NCI-H1694 (cell line): ENCODE measurements at places on chromosomes 2 and 18.

GRCh38 chr2:1965726-1966125 lies 221.4 kb upstream of the PXDN start:
- no peak for DNase-seq

- no peak for DNase-seq
These were observed 19.1 kb downstream of the LIMS1 start for GRCh38 chr2:108553209-108553919.

GRCh38 chr18:39647627-39648534 lies 2082.3 kb upstream of the CELF4 start:
- no peak for DNase-seq

- no peak for DNase-seq
These were observed 51.4 kb downstream of the OSBPL1A start for GRCh38 chr18:24346254-24346653.

DNA sequence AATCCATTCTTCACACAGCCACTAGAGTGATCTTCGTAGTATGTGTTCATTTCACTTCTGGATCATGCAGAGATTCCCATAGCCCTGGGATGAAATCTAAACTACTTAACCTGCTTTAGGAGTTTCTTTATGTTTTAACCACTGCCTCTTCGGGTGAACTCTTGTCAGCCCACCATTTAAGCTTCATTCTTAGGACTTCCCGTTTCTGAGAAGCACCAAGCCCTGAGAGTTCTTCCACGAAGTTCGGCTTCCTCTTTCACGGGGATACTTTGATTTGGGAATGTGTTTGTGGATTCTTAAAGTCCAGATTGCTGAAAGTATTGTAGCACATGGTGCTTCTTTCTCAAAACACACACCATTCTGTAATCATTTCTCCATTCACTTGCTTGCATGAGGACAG lies 205.0 kb downstream of the UBE2E3 start:
- DNase-seq, result no peak

GRCh38 chr18:42459873-42460272 lies 504.8 kb downstream of the PIK3C3 start:
- DNase-seq, result no peak

DNA sequence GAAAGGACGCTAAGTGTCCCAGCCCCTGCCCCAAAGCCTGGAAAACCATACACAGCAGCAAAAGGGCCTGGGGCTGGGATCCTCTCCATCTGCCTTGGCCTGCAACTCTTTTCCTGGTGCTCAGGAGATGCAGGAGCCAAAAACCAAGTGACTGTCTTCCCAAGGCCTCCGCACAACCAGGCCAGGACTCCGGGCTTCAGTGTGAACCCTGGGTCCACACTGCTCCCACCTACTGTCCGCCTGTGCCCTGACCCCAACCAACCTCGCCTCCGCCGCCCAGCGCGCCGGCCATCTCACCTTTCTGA lies 1.1 kb downstream of the FEV start:
- DNase-seq, result no peak

- no peak for DNase-seq
These were observed 172.3 kb downstream of the PID1 start for GRCh38 chr2:229098801-229099200.

GRCh38 chr2:157376041-157376440 lies 50.4 kb upstream of the ERMN start:
- DNase-seq, result no peak

- no peak for DNase-seq
These were observed 12.9 kb downstream of the FZD7 start for GRCh38 chr2:202046572-202046971.

DNA sequence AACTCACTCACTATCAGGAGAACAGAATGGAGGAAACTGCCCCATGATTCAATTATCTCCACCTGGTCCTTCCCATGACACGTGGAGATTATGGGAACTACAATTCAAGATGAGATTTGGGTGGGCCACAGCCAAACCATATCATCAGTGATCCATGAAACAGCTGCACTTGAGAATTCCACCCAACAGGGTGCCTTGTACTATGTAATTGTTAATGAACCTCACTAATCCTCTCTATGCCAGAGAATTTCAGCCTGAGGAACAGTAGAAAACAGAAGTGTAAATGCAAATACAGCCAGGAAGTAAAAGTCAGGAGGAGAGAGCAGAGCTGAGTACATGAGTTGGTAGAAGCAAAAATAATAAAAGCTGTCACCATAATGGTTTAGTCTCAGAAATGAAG lies 261.4 kb downstream of the EPHA4 start:
- no peak for DNase-seq

DNA sequence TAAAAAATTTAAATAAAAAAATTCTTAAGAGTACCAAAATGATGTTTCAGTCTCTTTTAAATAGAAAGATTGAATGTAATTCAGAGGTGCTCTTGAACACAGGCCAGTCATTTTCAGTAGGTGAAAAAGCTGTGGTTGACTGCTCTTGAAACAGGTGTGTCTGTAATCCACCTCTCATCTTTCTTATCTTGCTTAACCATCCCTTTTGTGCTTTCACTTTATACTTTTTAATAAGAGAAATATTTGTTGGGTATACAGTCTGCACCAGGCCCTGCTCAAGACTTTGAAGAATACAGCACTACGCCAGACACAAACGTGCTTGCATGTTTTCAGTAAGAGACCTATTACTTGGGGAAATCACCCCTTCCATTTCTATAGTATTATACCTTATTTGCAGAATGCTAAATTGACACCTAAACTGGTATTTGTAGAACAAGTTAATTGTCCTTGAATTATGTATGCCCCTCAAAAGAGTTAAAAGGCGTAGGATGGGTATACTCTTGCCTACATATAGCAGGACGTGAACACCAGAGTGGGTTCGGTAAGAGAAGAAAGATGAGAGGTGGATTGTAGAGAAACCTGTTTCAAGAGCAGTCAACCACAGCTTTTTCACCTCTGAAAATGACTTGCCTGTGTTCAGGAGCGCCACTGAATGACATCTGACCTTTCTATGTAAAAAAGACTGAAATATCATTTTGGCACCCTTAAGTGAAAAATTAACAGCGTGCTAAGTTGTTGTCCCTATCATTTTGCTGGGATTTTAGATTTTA lies 4.0 kb upstream of the RTN4 start:
- DNase-seq, result no peak

DNA sequence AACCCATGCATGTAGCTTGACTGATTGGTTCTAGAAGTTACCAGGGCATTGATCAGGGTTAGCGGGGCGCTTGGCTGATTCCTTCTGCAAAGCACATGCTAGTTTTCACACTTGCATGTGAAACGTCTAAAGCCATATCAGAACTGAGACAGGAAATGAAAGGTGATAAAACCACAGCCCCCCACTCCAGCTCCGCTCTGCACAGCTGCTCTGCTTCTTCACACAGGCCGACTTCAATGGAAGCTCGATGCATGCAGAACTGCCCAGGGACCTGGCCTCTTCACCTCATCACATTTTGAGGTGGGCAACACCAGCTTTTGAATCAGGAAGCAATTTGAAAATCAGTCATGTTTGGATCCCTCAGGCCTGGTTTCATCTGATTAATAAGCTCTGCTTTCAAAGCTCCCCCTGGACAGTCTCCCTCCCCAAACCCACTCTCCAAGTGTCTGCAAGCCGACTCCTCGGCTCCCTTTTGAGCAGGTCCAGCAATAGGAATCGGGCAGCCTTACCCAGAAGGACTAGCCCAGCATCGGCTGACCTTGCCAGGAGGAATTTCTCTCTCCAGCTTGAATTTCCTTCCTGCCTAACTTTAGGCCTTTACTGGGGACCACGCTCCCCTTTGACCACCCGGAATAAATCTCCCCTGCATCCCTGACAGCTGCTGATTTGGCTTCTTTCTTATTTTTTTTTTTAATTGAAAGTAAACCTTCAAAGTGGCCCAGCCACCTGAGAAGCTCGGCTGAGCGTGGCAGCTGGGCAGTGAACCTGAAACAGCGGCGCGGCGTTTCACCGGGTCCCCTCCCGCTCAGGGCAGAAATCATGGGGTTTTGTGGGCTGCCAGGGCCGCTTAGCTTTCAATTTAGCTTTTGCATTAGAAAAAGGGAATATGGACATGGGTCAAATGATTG lies 31.7 kb downstream of the HRH4 start:
- DNase-seq, result no peak

DNA sequence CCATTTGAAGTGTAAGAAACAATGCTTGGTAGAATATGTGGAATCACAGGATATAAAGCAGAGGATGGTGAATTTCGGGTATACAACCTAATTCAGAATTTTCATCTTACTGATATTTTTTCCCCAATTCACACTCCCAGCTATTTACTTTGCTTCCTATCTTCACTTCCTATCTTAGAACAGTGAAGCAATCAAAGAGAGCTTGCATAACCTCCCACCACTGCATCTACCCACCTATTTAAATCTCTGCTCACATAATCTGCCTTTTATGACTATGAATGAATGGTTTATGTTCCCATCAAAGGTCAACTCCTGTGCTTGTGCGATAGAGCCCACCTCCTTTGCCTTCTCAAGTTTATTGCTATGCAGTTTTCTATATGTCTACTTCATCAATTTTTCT lies 3.3 kb downstream of the RMDN2 start:
- no peak for DNase-seq

DNA sequence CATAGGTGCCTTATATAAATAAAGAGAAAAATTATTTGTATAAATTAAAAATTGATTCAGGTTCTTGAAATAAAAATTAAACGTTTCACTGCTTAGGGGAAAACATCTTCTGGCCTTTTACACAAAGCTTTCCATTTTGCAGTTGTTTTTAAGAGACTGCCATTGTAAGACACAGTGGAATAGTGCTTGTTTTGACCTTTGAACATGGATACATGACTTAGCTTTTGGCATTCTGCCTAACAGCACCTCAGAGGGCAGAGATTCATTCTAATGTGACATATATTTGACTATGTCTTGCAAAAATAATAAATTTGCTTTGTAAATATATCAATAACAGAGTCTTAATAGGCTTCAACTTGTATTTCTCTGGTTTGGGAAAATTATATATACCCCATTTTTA lies 142.1 kb downstream of the SLC4A10 start:
- DNase-seq, result no peak

DNA sequence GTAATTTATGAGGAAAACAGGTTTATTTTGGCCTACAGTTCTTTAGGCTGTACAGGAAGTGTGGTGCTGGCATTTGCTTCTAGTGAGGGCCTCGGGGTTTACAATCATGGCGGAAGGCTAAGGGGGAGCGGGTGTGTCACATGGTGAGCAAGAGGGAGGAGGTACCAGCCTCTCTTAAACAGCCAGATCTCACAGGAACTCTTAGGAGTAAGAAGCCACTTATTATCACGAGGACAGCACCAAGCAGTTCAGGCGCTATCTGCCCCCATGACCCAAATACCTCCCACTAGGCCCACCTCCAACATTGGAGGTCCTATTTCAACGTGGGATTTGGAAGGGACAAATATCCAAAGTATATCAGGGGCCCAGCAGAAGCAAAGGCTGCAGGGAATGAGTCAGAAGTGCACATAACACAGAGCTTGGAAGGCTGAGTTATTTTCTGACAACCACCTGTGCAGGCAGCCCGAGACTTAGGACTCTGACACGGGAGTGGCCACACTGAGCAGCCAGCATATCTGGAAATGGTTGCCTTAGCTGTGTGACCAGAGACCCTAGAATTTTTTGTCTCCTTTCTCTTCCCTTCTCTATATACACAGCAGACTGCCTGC lies 170.9 kb downstream of the PRPF40A start:
- DNase-seq, result no peak

GRCh38 chr2:58957188-58957840 lies 716.2 kb upstream of the FANCL start:
- no peak for DNase-seq

GRCh38 chr18:72846736-72847533 lies 20.9 kb downstream of the NETO1 start:
- peak; percentile 4 for DNase-seq

DNA sequence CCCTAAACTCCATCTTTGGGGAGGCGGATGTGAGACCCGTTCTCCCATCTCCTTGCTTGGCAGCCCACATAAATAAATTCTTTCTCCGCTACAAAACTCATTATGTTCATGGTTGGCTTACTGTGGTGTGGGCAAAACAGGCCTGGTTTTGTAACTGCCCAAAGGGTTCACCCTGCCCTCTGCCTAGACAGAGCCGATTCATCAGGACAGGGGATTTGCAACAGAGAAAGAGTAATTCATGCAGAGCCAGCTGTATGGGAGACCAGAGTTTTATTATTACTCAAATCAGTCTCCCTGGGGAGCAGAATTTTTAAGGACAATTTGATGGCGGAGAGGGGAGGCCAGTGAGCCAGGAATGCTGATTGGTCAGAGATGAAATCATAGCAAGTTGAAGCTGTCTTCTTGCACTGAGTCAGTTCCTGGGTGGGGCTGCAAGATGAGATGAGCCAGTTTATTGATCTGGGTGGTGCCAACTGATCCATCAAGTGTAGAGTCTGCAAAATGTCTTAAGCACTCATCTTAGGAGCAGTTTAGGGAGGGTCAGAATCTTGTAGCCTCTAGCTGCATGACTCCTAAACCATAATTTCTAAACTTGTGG lies 8.4 kb upstream of the RNF125 start:
- DNase-seq, result no peak

DNA sequence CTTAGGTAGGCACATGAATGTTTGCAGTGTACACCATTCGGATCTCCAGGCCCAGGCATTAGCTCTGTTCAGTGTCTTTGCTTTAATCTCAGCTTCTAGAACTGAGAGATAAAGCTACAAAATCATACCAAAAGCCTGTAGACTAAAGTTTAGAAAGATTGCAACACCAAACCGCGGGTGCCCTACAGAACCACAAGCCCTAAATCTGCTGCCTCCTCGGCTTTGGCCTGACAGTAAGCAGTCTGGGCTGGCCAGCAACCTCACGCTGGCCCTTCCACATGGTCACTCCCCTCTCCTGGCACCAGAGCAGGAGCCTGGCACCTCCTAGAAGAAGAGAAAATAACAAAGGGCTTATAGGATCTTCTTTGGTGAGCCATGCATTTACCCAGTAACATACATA lies 8.9 kb upstream of the OSR1 start:
- DNase-seq, result no peak

GRCh38 chr2:195520671-195521155 lies 136.3 kb upstream of the SLC39A10 start:
- no peak for DNase-seq

- no peak for DNase-seq
These were observed 80.1 kb downstream of the SDC1 start for GRCh38 chr2:20144861-20145260.

- no peak for DNase-seq
These were observed 2.8 kb upstream of the OTOS start for GRCh38 chr2:240143276-240143675.

- DNase-seq, result no peak
These were observed 5.2 kb downstream of the APCDD1 start for GRCh38 chr18:10459587-10459986.

- peak; percentile 55 for DNase-seq
These were observed 11.5 kb downstream of the IGFBP5 start for GRCh38 chr2:216683846-216684245.

- no peak for DNase-seq
These were observed 340.8 kb downstream of the CMPK2 start for GRCh38 chr2:6524691-6525474.

DNA sequence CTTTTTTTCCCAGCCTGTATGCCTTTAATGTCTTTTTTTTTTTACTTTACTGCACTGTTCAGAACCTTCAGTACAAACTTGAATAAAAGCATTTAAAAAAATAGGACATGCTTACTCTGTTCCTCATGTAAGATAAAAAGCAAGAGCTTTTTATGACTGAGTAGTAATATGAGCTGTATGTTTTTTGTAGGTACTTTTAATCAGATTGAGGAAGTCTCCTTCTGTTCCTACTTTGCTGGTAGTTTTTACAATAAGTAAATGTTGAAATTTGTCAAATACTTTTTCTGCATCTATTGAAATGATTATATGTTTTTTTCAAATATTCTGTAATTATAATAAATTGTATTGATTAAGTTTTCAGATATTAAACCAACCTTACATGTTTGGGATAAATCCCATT lies 189.8 kb downstream of the FAM210A start:
- DNase-seq, result no peak
